ENCODE measurements at places on chromosomes 13 and 19. TPM values are rescaled to one million over a fixed set of nuclear protein-coding genes. Genes with fewer than 3 reads are reported as not detected.

- DNase-seq, result no peak
- H3K27me3 ChIP-seq, result no peaks in the 10 kb centered on the region
- H3K27ac ChIP-seq, result no peak overlapping the region
- H3K4me1 ChIP-seq, result no peaks in the 10 kb centered on the region
- H3K4me3 ChIP-seq, result no peak overlapping the region
Measured at GRCh38 chr13:55727683-55728082, 1413.0 kb upstream of the PRR20A start.

DNA sequence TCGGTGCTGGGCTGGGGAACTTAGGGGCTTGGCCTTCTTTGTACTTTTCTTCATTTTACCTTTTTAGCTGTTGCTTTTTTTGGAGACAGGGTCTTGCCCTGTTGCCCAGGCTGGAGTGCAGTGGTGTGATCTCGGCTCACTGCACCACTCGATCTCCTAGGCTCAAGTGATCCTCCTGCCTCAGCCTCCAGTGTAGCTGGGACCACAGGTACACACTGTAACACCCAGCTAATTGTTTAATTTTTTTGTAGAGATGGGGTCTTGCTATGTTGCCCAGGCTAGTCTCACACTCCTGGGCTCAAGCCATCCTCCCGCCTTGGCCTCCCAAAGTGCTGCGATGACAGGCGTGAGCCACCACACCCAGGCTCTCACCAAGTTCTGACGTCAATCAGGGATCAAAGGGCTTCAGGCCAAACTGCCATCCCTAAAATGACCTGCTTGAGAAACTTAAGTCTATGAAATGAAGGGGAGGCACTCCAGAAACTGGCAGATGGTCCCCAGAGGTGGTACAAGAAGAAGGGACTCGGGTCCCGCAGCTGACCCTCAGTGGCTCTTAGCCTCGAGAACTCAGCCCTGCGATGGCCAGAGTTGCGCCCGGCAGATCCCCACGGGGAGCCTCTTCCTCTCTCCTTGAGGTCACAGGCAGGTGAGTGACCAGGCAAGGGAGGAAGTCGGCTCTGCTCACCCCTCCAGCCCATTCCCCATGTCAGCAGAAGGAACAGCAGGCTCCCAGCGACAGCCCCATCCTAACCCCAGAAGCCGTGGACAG is 61.7 kb downstream of the GNG7 start:
- no peaks in the 10 kb centered on the region for H3K36me3 ChIP-seq
- no peak overlapping the region for H3K27ac ChIP-seq
- DNase-seq, result no peak

- no peaks in the 10 kb centered on the region for H3K27me3 ChIP-seq
- H3K4me3 ChIP-seq, result no peak overlapping the region
- no peaks in the 10 kb centered on the region for H3K36me3 ChIP-seq
- no peak overlapping the region for H3K27ac ChIP-seq
- H3K4me1 ChIP-seq, result no peaks in the 10 kb centered on the region
Measured at GRCh38 chr19:2254064-2254872, 1.9 kb downstream of the JSRP1 start.

DNA sequence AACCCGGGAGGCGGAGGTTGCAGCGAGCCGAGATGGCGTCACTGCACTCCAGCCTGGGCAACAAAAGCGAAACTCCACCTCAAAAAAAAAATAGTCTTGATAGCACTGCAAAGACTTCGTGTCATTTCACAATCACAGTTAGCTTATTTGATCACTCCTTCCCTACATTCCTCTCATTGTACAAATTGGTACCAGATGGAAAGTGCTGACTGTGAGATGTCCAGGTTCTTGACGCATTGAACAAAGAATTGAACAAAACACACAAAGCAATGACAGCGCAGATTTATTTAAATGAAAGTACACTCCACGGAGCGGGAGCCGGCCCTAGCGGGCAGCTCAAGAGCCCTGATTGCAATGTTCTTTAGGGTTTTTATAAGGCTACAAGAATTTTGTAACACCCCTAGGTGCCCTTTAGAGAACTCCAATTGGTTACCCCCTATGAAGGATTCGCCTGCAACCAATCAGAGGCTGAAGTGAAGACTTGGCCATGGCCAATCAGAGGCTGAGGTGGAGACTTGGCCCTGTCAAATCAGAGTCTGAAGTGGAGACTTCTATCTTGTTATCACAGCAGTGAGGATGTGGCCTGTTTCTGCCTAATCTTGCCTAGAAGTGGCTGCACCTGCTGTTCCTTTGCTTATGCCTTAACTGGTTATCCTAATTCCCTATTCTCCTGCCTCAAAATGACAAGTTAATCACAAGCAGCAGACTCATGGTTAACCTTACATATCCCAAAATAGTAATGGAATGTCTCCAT is 16.7 kb downstream of the ZNF556 start:
- no peaks in the 10 kb centered on the region for H3K36me3 ChIP-seq
- H3K4me1 ChIP-seq, result no peaks in the 10 kb centered on the region
- H3K4me3 ChIP-seq, result no peak overlapping the region
- H3K27ac ChIP-seq, result no peak overlapping the region

- H3K4me1 ChIP-seq, result no peaks in the 10 kb centered on the region
- no peak overlapping the region for H3K4me3 ChIP-seq
- H3K36me3 ChIP-seq, result no peaks in the 10 kb centered on the region
- no peak for DNase-seq
- peaks cover 45% of the 10 kb centered on the region for H3K27me3 ChIP-seq
Measured at GRCh38 chr19:29495091-29495490, 30.7 kb upstream of the VSTM2B start.

- no peak overlapping the region for H3K4me3 ChIP-seq
- no peaks in the 10 kb centered on the region for H3K4me1 ChIP-seq
- no peaks in the 10 kb centered on the region for H3K36me3 ChIP-seq
- no peak for DNase-seq
- no peak overlapping the region for H3K27ac ChIP-seq
Measured at GRCh38 chr19:28012361-28012760, 1200.6 kb downstream of the UQCRFS1 start.

DNA sequence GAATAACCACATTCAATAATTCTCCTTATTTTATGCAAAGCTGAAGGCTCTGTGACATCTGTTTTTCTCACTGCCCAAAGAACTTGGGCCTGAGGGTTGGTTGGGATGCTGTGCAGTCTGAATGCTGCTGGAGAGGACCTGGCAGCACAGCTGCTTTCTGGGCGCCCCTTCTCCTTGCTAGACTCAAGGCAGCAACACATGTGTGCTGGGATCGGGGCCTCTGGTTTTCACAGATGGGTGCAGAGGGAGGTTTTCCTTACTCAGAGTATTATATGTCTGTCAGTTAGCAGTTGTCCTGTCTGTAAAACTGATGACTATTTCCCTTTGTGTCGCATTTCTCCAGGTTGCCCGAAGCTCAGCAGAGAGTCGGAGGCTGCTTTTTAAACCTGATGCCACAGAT is 53.2 kb upstream of the TEX29 start:
- peaks cover 11% of the 10 kb centered on the region for H3K36me3 ChIP-seq
- no peak for DNase-seq
- H3K27ac ChIP-seq, result no peak overlapping the region
- H3K27me3 ChIP-seq, result no peaks in the 10 kb centered on the region
- no peaks in the 10 kb centered on the region for H3K4me1 ChIP-seq
- no peak overlapping the region for H3K4me3 ChIP-seq

DNA sequence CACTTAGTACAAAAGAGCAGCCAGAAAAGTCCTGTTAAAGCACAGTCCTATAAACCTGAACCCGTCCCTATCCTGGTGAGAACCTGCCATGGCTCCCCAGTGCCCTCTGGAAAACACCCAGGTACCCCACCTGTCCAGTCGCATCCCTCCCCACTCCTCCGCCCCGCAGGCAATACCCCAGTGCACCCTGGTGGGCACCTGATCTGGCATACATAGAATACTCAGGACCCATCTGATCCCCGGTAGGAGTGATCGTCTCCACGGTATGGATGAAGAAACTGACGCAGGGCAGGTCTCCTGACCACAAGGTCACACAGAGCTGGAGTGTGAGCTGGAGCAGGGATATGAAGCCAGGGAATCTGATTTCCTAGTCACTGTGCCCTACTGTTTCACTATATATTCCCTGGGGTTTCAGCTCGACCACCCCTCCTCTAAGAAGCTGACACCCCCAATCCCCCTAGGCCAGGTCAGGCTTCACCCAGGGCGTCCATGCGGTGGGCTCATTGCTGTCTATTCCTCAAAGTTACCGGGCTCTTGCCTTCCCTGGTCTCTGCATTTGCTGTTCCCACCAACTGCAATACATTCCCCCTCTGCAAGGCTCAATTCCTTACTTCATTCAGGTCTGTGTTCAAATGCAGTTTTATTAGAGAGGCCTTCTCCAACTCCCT is 12.6 kb downstream of the FBXO46 start:
- peaks cover 15% of the 10 kb centered on the region for H3K36me3 ChIP-seq
- peak overlapping the region; percentile 52 for H3K4me3 ChIP-seq

DNA sequence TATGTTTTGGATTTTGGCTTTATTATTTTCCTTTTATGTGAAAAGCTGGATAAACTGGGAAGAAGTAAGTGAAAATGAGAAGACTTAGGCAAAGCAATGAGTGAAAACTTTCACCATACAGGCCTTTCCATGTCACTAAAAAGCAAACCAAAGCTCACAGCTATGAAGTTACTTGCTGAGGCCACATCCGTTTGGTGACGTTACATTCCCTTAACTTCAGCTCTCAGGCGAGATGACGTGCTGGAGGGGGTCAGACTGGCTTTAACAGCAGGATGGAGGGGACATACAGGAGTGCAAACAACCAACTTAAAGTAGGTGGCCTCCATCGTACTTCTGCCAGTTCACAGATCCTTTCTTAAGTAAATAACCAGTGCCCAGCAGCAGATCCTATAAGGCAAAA is 522.3 kb downstream of the MYO16 start:
- H3K27ac ChIP-seq, result no peak overlapping the region
- DNase-seq, result no peak
- peaks cover 36% of the 10 kb centered on the region for H3K4me1 ChIP-seq
- no peaks in the 10 kb centered on the region for H3K27me3 ChIP-seq
- no peak overlapping the region for H3K4me3 ChIP-seq

DNA sequence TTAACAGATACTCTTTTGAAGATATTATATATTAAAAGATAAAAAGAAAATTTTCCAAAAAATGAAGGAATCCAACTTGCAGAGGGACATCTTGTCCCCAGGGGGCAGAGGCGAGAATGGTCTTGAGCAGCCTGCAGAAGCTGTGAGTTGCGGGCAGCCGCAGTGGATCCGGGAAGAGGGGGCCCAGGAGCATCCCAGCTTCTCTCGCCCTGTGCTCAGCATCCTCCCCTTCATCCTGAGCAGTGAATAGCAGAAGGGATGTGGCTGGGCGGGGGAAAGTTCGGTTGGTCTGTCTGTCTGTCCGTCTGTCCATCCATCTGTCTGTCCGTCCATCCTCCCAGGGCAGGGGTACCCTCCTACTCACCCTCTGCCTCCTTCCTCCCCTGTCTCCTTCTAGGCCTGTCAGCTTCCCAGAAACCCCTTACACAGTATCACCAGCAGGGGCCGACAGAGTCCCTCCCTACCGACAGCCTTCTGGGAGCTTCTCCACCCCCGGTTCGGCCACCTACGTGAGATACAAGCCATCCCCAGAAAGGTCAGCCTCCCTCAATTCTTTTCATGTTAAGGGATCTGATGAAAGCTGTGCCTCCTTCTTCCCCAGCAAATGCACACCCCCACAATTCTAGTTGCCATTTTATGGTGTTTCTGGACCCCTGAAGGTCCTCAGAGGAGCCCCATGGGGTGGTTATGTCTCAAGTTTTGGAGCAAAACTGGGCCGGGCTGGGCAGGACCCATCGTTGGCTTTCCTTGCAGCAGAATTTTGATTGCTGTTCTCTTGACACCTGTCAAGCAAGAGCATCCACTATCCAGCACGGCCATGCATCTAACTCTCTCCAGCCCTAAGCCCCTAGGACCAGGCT is 81.6 kb downstream of the DPF1 start:
- no peaks in the 10 kb centered on the region for H3K36me3 ChIP-seq
- no peaks in the 10 kb centered on the region for H3K27me3 ChIP-seq
- H3K4me1 ChIP-seq, result no peaks in the 10 kb centered on the region
- H3K4me3 ChIP-seq, result no peak overlapping the region

Gene SERPINE3
- not detected for total RNA-seq

Gene CEACAM8
- not detected for total RNA-seq

Gene APOC4
- total RNA-seq, result not detected

Gene CLEC17A
- not detected for total RNA-seq

All from HCT116 (cell line).